ENCODE measurements at places on chromosomes 3 and 15.

- DNase-seq: no peak
Observed at GRCh38 chr15:59885832-59886231, 118.3 kb upstream of the FOXB1 start.

DNA sequence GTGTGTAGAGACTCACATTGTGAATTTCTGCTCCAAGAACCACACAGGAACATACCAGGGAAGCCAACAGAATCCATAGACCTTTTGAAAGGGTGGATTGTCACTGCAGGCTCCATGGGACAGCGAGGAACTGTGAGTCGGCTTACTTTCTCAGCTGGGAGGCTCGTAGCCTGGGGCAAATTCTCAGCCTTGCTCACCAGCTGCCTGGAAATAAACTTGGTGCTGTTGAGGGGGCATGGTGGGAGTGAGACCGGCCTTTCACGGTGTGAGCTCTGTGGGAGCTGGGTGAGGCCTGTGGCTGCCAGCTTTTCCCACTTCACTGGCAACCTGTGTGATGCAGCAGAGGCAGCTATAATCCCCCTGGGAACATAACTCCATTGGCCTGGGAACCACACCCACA, 146.6 kb upstream of the P2RY1 start:
- DNase-seq: no peak

- DNase-seq: no peak
Observed at GRCh38 chr3:174442302-174442682, 416.8 kb upstream of the NAALADL2 start.

DNA sequence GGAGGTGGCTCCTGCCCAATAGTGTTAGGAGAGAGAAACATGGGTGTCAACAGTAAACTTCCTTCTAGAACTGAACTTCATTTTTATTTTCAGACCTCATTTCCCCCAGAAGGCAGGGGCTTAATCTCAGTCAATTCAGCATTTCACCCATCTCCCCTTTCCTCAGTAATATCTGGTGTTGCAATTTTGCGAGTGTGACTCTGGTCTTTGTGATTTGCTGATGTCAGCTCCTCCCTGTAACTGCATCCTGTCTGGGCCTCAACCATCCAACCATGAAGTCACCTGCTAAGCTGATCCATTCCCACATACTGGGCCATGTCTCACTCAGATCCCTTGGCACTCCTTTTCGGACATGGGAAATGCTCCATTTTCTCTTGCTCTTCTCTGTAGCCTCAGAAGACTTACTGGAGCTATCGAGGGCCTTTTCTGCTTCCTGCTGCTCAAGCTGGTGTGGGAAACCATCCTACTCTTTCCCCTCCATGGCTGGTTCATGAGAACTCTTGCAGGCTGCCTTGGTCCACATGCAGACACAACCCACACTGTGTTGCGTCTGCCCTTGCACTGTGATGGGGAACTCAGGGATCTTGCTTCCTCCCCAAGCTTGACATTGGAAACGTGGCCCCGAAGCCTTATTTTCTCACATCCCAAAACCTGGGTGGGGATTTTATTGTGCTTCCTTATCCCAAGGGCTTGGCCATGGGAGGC, 24.6 kb downstream of the CCR4 start:
- DNase-seq: peak; percentile 19

DNA sequence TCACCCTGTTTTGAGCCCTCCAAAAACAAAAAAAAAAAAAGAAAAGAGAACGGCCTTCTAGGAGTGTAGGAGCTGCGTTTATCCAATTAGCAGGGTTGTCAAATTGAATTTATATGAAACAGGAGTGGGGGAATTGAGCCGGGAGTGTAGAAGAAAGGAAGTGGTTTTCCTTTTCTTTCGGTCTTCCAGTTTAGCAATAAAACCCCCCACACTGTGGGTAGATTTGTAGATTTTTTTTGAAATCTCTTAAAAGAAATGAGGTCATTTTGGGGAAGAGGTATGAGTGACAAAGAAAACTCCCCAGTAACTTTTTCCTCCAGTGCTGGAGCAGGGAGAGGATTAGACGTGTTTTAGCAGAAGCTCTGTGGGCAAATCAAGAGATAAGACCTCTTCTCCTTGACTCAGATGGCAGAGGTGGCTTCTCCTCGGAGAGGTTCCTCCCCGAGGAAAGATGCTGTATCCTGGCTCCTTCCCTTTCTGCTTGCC, 30.8 kb downstream of the BOC start:
- no peak for DNase-seq

- no peak for DNase-seq
Observed at GRCh38 chr15:57337868-57338411, 38.4 kb upstream of the CGNL1 start.

DNA sequence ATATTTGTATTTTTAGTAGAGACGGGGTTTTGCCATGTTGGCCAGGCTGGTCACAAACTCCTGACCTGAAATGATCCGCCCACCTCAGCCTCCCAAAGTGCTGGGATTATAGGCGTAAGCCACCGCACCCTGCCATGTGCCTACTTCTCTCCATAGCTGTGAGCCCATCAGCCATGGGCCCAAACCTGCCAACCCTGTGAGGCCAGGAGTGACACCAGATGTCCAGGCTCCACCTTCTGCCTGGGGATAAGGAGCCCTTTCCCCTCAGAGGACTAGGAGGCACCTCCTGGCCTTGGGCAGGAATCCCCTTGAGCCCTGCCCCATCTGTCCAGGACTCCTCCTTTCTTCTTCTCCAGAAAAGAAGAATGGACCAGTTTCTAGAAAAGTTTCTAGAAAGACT, 14.2 kb upstream of the RFT1 start:
- no peak for DNase-seq

GRCh38 chr15:95883064-95883463, 447.4 kb upstream of the NR2F2 start:
- no peak for DNase-seq

GRCh38 chr3:106191211-106191610, 322.4 kb upstream of the CBLB start:
- no peak for DNase-seq

DNA sequence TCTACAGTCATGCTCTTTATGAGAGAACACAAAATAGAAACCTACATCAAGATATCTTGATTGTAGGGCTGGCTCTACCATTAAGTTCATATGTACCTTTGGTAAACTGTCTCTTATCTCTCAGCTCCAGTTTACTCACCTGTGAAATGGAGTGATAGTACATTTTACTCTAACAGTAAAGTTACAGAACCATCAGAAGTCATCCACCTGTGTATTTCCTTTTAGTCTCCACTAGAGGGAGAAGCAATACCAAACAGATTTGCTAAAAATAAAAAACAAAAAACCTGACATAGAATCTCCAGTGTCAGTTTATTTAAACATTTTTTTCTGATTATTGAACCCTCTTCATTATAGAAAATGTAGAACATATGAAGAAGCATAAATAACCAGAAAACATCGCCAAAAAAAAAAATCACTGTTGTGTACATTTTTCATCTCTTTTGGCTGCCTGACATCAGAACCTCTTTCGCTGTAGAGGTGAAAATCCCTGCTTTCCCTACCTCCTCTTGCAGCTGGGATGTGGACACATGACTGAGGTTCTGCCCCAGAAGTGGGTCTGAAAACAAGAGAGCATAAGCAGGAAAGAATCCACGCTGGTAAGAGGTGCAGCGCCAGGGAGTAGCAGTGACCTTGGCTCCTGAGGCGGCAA, 48.7 kb upstream of the WDR72 start:
- DNase-seq: peak; percentile 13

GRCh38 chr3:27311400-27311799, 57.8 kb downstream of the NEK10 start:
- no peak for DNase-seq

DNA sequence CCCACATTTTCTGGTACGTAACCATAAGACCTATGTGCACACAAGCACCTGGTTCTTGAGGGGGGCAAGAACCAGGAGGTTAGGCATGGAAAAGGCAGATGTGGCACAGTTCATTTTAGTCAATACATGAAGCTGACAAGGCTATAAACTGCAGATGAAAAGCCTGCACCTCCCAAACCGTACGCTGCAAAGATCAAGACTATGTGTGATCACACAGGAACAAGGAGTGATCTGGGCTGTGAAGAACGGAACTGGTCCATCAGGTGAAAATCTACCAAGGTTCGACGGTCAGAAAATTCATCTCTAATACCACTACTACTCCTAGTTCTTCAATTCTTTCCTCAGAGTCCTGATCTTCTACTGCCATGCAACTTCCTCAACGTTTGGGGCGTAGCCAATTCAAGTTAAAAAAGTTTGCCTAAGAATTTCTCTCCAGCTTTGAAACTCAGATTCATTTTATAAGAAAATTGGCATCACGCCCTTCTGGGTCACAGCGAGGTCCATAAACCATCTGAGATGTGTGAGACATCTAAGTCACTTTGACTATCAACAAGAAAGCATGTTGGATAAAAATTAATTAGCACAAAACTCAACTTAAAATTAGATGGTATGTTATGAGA, 41.9 kb downstream of the PLD1 start:
- DNase-seq: no peak

DNA sequence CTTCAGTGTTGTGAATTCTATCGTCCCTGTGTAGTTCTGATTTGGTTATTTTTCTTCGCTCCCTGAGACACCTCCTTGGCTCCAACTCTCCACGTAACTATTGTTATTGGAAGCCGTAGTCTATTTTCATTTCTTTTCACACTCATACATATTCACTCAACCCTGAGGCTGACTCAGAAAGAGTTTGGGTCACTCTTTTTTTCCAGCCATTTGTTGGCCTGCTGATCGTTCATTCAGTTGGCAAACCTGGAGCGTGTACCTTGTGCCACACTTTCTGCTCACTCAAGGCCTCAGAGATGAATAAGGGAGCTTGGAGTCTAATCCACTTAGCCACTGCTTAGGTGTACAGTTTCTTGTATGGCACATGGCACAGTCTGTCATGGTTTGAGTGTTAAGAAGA, 22.4 kb downstream of the GYG1 start:
- no peak for DNase-seq

DNA sequence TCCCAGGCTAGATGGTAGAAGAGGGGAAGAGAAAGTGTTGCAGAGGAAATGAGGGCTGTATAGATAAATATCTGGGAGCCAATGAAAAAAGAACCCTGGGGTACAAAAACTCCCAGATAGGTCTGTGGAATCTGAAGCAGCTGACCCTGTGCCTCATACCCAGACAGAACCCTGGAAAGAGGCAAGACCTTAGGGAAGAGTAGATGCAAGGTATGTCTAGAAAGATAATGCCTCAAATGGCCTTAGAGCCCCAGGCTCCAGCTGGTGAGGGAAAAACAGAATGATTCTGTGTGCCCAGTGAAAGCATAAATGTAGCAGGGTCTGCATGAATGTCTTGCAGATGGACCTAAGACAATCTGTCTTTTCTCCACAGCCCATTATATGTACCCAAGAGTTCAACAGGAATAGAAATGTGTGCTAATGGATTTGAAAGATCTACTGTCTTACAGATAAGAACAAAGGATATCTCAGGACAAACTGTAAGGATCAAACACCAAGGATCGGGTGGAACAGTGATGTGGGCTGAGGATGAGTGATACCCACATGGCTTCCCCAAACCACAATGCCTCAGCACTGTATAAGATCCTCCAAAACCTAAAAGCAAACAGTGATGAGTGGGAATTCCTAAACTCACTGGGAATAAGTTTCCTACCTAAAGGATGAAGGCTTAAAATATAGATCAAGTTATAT, 58.8 kb downstream of the NCEH1 start:
- DNase-seq: no peak

GRCh38 chr15:70210528-70210927, 112.8 kb upstream of the TLE3 start:
- peak; percentile 10 for DNase-seq

DNA sequence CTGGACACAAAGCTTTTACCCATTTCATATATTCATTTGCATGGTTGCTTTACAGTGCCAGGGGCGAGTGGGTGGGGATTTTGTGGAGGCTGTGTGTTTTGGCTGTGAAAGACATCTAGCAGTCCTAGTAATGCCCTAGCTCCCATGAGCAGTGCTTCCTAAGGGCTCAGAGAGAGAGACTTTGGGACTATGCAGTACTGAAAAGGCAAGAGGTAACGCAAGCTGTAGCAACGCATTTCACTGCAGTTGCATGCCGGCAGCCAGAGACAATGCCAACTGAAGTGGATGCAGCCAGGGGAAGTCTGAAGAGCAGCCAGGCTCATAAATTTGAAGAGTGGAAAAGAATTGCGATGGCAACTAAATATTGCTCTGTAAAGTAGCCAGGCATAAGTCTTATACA, 27.4 kb upstream of the ATP10A start:
- DNase-seq: no peak

DNA sequence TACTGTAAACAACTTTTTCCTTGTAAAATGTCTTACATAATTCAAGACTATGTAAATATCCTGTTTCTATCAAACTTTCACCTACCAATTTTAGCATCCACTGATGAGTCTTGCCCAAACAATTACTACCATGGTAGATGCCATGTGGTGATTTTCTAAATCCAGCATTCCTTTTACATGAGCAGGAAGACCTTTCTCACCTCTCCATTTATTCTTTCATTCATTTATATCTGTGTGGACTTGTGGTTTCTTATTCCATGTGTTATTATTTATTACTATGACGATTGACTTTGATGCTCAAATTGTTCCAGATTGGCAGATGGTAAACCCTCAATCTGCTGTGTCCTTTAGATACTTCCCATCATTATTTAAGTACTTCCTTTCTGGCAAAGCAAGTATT, 62.4 kb downstream of the IFT57 start:
- DNase-seq: no peak

- DNase-seq: no peak
Observed at GRCh38 chr3:34305266-34305665, 506.8 kb downstream of the PDCD6IP start.

DNA sequence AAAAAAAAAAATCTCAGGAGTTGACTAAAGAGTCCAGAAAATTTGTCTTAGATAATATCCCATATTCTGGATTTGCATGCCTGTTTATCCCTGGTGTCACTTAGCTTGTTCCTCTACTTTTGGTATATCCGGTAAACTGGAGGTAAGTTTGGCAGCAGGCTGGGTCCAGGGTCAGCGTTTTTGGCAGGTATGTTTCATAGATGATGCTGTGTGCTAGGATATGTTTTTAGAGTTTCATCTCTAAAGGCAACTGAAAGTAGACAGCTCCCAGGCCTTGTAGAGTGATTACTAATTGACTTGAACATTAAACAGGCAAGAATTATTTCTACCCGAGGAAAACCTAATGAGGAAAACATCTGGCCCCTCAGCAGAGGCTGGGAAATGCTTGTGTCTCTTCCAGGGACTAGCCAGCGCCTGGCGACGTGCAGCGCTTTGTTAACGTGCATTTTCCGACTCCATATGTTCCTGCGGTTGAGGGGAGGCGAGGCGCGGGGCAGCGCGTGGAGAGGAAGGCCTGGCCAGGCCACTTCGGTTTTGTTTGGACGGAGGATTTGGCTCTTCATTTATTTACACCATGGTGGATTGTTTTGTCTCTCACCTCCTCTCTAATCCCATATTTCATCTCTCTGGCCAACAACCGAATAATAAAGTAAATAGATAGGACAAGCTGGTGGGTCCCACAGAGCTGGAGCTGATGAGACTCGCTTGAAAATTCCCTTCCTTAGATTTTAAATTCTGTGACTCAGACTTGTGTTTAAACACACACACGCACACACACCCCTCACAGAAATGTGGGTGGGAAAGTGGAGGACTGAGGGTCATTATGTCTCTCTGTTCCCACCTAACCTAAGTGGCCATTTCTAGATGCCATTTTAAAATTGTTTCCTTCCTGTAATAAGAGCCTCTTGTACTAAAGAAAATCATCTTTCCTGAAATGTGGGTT, 65.3 kb downstream of the ASB7 start:
- DNase-seq: no peak

All from OCI-LY7 (cell line).